Hematopoietic multipotent progenitor cell treated with erythropoietin and hydrocortisone succinate and interleukin-3 and kit ligand, for 4 days (in vitro differentiated cells): ENCODE measurements at places on chromosomes 4 and X.

DNA sequence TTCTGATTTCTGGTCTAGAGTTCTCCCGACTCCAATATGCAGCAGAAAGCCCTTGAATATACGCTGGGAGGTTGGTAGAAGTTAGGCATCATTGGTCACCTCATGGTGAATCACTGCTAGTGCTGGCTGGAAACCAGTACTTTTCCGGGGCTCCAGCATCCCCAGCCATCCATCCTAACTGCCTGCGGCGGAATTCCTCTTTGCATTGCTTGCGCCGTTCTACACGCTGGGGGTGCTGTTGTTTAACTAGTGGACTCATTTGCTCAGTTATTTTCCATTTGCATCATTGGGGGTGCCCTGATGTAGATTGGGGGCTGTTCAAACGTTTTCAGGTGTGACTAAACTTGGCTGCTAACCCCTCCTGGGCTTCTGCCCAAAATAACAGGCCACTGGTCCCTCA, 23.3 kb upstream of the GPR50 start:
- no peak for DNase-seq

GRCh38 chr4:186725469-186726425, 2.1 kb upstream of the FAT1 start:
- peak; percentile 57 for DNase-seq

DNA sequence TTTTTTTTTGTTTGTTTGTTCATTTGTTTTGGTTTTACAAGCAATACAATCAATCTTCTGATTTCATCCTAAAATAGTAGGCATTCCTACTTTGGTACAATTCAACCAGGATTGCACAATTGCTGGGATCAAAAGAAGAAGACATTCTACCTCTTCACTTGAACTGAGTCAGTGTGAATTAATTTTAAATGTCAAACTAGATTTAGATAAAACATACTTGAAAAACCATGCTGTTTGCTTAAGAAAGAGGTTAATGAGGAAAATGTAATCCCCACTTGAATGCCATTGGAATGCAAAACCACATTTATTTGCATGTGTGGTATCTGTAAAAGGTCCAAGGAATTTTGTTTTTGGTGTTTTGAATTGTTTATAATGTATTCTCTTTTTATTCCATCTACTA, 40.5 kb downstream of the HAND2 start:
- no peak for DNase-seq

GRCh38 chr4:21790438-21791029, 158.0 kb downstream of the KCNIP4 start:
- DNase-seq = peak; percentile 61

DNA sequence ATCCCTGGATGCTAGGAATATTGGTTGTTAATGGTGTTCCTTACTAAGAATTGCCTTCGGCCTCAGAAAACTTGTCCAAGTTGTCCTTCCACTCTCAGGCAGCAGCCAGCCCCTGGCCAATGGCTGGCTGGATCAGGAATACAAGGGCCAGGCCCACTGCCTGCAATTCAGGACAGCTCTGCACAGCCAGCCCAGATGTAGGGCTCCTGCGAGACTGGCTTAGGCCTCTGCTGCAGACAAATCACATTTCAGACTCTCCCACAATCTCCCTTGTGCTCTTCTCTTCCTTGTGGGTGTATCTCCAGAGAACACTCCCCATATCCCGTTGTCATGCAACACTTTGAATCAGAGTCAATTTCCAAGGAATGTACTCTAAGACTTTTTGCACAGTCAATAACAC, 747.6 kb upstream of the FTHL17 start:
- DNase-seq = no peak

GRCh38 chr4:120517966-120518365, 404.6 kb downstream of the PRDM5 start:
- no peak for DNase-seq

- peak; percentile 85 for DNase-seq
Observed at GRCh38 chr4:54683616-54684346, 26.0 kb downstream of the KIT start.

- peak; percentile 82 for DNase-seq
Observed at GRCh38 chrX:8724300-8724699, 7.6 kb downstream of the ANOS1 start.

GRCh38 chr4:77921701-77922100, 59.1 kb downstream of the MRPL1 start:
- peak; percentile 35 for DNase-seq

DNA sequence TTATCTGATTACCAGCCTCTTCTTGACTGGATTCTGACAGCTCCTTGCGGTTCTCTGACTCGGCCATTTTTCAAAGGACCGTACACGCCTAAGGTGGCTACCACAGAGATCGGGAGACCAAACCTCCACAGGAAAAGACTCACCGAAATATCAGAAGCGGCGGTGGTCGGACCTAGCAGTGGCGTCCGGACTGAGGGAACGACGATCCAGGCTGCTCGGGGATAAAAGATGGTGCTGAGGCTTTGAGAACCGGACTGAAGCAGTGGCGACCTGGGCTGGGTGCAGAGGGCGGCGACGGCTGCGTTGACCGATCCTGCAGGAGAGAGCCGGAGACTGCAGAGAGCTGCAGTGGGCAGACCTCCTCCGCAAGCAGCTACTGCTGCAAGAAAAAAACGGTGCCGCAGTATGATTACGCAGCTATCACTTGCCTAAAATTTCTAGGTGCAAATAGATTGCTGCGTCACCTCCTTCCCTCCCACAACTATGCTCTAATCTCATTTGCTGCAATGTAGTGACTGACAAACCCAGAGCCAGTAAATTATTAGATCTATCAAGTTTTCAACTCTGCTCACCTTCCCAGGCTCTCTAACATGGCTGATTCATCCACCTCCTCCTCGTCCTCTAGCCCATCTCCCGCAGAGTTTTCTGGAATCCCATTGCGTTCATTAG, at the start of gene NAP1L2:
TSS of gene NAP1L2 (minus strand) at position 426 of the 669 bp plus-strand sequence. CDS start at position 67, 359 bp downstream.
- peak; percentile 71 for DNase-seq

DNA sequence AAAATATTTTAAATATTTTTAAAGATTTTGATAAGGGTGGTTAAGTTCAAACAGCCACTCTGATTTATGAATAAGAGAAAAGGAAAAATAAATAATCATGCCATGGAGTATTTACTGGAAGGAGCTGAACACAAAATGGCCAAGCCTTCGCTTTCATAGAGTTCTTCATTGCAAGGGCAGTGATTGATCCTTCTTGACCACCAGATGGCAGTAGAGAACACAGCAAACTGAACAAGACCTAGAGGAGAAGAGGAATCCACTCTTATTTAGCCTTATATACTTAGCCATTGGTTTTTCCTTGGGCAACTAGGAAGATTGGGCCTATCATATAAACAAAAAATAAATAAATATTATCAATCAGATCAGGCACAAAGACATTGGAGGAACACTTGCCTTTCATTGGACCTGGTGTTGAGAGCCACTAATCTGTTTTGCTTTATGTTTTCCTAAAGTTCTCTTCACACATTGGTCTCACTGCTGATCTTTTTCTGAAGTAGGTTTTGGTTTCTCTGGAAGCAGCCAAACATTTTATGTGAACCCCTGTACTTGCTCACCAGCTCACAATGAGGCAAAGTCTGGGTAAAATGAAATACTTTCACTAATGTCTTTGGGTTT, 58.1 kb upstream of the PARM1 start:
- peak; percentile 88 for DNase-seq

DNA sequence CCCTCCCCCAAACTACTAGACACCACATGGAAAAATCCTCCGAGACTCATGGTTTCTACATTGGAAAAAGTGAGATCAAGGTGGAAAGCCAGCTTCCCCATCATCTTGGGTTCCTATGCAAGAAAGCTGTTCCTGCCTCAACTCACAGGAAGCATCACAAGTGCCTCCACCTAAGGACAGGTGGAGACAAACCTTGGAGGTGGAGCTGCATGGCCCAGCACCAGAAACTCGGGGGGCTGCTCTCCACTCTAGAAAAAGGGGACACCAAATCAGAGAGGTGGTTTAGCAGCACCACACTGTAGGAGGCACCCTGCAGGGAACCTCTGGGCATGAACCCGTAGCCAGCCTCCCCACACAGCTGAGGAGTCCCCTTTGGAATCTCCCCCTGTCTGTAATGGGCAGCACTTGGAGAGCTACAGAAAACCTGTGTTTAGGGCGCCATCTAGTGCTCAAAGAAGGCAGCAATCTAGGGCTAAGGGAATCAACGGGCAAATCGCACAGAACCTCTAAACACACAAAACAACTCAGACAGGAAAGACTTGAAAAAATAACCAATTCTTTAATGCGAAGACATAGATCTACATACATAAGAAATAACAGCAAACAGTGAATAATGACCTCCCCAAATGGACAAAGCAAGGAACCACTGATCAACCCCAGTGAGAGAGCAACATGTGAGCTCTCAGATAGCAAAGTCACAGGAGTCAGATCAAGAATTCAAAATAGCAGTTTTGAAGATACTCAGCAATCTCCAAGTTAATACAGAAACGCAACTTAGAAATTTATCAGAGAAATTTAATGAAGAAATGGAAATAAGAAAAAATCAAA, 37.0 kb upstream of the ZBTB33 start:
- DNase-seq = peak; percentile 77

DNA sequence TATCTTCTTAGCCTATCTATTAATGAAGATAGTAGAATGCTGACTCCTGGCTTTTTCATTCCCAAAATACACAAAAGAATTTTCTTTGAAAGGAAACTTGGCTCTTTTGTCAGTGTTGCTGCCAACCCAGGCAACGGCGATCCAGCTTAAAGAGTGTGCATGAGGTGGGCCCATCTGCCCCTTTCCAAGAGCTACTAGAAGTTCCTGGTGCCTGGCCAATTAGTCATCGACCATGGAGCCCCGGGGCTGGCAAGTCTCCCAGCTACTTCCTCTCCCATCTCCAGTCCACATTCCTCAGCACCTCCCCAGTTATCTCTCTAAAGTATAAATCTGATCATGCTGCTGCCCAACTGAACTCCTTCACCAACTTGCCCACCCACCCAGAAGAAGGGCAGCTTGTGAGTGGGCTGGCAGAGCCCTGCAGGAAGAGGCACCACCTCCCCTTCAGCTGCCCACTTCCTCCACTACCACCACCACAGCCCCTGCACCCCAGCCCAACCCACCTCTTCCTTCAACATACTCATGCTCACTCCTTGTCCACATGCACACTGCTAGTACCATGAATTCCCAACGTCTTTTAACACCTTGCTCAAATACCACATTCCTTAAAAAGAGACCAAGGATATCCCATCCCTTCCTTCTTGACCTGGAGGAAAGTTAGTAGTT, 158.2 kb upstream of the MAP3K15 start:
- DNase-seq = peak; percentile 55

DNA sequence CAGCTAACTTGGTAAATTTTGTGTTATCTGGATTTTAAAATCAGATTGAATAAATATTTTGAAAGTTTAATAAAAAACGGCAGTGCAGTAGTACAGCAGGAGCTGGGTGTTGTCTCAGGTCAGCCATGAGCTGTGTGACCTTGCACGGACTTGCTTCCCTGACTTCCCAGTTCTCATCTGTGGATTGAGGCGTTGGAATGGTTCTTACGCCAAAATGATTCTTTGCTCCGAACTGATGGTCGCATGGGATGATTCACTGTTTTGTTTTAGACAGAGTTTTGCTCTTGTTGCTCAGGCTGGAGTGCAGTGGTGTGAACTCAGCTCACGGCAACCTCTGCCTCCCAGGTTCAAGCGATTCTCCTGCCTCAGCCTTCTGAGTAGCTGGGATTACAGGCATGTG, 45.0 kb downstream of the RGS12 start:
- DNase-seq = no peak

DNA sequence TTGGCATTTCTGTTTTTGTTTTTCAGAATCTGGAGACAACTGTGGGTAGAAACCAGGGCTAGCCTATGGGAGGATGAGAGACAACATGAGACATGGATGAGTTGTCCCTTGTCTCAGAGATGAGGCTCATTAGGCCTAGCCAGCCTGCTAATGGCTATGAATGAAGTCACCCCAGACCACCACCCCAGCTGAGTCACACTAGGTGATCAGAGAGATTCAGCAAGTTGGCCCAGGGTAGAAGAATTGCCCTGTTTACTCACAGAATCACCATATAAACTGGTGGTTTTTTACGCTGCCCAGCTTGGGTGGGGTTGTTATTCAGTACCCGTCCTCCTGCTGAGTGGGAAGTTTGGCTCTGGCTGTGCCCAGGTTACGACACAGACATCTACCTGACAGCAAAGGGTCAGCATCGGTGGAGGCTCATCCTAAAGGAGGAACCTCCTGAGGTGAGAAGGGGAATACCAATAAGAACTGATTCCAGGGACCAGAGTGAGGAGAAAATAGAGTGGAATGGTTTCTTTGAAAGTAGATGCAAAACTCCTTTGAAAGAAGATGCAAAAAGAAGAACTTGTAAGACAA, 17.2 kb upstream of the ARSJ start:
- DNase-seq = no peak

DNA sequence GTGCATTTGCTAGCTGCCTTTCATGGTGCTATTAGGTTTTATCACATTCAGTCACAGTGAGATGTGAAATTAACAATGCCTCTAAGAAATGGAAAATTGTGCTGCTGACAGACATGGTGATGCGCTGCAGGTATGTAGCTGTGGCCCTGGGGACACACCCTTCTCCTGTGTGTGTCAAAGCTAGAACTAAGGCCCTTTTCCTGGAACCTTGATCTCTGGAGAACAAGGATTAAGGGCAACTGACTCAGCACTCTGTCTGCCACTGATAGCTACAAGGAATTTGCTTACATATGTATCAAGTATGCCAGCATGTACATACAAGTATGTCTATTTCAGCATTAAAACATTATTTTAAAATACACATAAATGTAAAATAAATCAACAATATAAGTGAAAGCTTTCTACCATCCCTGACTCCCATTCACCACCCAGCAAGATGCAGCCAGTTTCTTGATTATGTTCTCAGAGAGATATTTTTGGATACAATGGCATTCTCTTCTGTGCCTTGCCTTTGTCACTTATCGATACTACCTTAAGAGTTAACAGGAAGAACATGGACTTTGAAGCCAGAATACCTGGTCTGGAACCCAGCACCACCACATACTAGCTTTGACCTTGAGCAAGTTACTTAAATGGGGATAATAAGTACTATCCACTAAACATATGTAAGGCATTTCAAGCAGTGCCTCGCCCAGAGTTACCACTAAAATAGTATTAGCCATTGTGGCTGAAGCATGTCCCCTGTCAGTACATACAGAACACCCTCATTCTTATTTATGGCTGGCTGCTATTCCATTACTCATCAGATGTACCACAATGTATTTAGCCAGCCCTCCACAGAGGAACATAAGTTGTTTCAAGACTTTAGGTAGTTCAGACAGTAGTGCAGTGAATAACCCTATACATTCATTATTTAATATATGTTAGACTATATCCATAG, 68.5 kb downstream of the NPNT start:
- no peak for DNase-seq

DNA sequence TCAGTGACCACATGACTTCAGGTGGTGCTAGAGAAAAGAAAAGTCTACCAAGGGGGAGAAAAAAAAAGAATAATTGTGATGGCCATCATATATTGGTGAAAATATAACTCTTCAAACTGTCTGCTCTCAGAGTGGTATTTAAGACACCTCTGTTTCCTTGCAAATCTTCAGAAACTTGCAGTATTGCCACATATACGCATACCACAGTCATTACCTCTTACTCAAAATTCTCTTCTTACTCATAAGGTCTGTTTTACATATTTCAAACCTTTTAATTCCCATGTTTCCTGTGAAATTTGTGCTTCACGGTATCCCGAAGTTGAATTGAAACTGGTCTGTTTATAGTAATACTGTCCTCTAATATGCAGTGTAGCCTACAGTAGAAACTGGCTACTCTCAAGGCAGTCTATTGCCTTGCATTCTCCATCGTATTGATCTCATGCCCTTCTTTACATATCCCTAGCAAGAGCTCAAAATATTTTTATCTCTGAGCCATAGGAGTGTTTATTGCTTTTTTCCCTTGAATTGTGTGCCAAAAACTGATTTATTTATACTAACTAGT, 34.7 kb upstream of the LHFPL1 start:
- no peak for DNase-seq
